ENCODE measurements at places on chromosomes 1 and 21.

- DNase-seq, result no peak
Measured at GRCh38 chr1:46508757-46509156, 19.1 kb downstream of the DMBX1 start.

DNA sequence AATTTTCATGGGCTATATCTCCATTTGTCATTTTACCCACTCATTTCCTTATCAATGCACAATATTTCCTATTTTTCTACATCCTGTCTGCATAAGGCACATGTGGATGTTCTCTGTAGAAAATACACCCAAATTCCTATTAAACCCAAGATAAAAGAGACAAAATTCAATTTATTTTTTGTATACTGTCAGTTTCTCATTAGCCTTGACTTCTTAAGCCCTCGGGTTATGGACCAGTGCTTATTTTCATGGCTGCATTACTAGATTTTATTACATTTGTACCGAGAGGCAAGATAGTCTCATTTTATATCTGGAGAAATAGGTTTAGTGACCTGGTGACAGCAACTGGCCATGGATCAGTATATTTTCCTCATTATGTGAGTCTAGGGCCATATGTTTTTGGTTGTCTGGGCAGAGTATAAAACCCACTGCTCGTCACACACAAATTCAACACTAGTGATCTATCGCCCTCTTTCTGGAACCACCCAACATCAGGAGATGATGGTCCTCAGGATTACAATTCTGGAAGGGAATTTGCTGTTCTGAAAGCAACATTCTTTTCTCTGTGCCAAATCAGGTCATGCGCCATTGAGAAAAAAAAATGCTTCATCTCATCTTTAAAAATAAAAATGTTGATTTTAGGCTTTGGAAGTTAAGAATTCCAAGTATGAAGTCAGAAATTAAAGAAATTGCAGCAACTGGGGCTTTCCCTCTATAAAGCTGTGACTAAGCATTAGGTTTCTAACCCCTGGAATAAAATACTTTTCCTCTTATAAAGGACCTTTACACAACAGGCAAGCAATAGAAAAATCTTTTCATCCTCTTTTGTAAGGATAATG is 81.4 kb downstream of the ASTN1 start:
- DNase-seq, result peak; percentile 4

GRCh38 chr1:200429221-200429751 is 19.4 kb upstream of the ZNF281 start:
- peak; percentile 73 for DNase-seq

DNA sequence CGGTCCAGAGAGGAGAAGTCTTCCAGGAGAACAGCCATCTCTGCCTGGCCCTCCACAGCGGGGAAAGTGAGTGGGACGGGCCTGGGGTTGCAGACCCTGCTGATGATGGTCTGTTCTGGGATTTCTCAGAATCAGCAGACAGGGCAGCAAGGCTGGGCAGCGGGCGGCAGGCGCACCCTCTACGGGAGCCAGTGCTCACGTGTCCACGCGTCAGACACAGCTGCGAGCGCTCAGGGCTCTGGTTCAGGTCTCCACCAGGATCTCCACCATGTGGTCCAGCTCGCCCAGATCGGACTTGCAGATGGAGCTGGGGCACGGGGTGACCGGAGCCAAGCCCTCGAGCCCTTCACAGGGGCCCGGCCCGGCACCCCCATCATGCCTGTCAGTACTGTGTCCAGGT is 5.5 kb downstream of the CLCA4 start:
- no peak for DNase-seq

GRCh38 chr1:63523738-63524137 is 413 bp downstream of the EFCAB7 start:
- no peak for DNase-seq

GRCh38 chr1:179310291-179310690 is 16.7 kb downstream of the SOAT1 start:
- DNase-seq, result peak; percentile 96

DNA sequence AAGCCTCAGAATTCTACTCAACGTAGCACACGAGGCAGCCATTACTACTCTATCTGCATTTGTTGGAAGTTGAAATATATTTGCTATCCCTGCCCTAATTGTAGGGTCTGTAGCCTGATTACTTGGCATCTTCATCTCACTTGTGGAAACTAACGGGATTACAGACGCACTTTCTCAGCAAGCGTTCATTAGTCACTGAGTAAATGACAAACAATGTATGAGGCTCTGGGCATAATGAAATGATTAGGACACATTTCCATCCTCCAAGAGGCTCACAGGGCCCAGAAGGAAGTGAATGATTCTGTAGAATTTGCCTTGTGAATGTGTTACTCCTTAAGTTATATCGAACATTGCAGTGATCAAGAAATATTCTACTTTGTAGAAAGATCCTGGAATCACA is 78.1 kb downstream of the KIF26B start:
- DNase-seq, result no peak

DNA sequence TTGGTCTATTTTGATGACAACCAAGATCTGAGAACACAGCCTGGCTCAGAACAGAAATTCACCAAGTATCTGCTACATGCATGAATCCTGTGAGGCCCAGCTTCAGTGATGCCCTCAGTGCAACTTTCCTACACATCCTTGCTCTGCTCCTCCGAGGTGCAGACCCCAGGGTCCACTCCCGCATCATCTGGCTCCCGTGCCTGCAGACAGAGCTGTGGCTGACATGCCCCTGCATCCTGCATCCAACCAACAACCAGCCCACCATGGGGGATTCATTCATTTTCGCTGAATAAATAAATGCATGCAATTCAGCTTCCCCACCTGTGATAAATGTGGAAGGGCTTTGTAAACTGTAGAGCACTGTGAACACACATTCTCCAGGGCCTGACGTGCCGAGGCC is 112.3 kb downstream of the GLIS1 start:
- DNase-seq, result no peak

- DNase-seq, result no peak
Measured at GRCh38 chr1:9718006-9718680, 66.6 kb downstream of the PIK3CD start.

GRCh38 chr1:240190881-240191401 is 99.3 kb downstream of the FMN2 start:
- DNase-seq, result peak; percentile 89

DNA sequence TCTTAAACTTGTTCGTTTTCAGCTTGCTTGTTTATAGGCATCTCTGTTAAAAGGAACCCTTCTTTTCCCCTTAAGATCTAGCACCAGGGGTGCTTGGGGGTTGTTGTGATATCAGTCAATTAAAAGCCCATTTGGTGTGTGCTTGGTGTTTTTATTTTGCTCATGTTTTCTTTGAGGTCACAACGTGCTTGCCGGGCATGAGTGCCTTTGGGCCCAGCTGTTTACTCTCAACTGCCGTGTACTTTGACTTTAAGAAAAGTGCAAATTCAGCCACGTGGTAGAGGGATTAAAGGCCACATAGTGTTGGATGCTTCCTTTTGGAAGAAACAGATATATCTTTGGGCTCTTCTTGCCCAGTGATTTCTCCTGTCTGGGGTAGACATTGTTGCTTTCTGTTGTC is 10.5 kb downstream of the ARID1A start:
- peak; percentile 57 for DNase-seq

DNA sequence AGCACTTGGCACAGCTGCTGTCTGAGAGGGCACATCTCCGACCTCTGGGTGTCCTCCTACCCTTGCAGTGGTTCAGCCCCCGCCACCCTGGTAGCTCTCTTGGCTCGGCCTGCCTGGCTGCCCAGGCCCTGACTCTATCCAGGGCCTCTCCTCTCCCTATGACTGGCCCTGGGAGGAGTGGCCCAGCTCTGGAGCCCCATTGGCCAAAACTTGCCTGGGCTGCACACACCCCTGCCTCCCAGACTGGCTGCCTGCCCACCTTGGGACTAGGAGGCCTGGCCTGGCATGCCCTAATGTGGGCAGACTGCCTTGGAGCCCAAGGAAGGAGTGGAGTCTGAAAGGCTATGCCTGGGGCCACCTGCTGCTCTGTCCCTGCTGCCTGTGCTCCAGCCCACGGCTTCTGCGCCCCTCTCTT is 33.6 kb downstream of the ACOT11 start:
- DNase-seq, result peak; percentile 42

- DNase-seq, result peak; percentile 71
Measured at GRCh38 chr21:14880922-14881321, 183.9 kb downstream of the NRIP1 start.

GRCh38 chr21:46022551-46023525 is 41.3 kb downstream of the COL6A1 start:
- no peak for DNase-seq

GRCh38 chr1:19154876-19155275 is 55.2 kb downstream of the UBR4 start:
- DNase-seq, result no peak

DNA sequence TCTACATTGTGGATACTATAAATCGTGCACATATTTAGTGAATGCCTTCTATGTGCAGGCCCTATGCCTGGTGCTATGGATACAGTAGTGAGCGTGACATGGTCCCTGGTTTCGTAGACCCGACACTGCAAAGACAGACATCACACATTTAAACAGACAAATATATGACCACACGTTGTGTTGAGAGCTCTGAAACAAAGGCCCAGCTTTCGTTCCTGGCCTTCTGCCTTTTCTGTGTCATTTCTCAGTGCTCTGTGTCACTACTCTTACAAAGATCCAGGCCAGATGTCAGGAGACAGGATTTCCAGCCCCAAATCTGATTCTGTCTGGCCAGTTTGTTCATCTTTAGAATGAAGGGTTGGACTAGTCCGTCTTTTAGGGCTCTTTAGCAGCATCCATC is 19.3 kb upstream of the TRABD2B start:
- DNase-seq, result no peak

DNA sequence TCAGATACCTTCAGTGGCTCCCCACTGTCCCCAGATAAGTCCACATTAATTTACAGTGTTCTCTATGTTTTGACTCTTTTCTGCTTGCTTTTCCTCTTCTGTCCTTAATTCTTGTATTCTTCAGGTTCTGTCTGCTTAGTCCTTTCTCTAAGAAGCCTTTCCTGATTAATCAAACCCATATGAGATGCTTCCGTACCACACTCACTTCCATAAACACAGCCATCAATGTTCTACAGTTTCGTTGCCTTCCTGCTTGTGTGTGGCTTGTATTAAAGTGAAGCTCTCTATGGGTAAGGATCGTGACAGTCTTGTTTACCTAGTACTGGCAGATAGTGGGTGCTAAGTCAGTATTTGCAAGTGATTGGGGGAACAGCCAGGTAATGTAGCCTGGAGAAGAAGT is 75.9 kb downstream of the PRDM2 start:
- no peak for DNase-seq

DNA sequence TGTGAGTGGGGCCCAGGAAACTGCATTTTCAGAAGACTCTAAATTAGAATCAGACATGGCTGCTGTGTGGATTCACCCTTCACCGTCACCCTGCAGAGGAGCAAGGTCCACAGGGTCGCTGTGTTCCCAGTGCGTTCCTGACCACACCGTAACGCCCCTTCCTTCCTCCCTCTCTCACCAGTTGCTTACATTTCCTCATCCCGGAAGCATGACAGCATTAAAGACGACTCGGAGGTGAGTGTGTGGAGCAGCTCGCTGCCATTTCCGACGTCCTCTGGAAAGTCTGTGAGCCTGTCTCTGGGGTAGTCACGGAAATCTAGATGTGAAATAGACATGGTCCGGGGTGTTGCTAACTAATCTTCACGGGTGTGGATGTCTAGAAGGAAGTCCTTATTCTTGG is 45.9 kb downstream of the FAAP20 start:
- no peak for DNase-seq

- no peak for DNase-seq
Measured at GRCh38 chr1:17895986-17896385, 140.9 kb downstream of the ACTL8 start.

- DNase-seq, result no peak
Measured at GRCh38 chr21:42350927-42351426, at the start of gene TFF2. TSS of gene TFF2 (minus strand) at chr21:42350994. CDS start at chr21:42350957, 37 bp downstream.

- DNase-seq, result no peak
Measured at GRCh38 chr1:32224285-32224684, 2.1 kb downstream of the EIF3I start.
